ENCODE measurements at places on chromosomes 7 and 10. TPM values are rescaled to one million over a fixed set of nuclear protein-coding genes. Genes with fewer than 3 reads are reported as not detected.

The ASB10 gene
- not detected for total RNA-seq

The SUGCT gene
- total RNA-seq: 3.4 TPM

The MDFIC gene
- 12.0 TPM for total RNA-seq

The LEP gene
- total RNA-seq: under 0.01 TPM

The RET gene
- 0.09 TPM for total RNA-seq

The ZNRF2 gene
- total RNA-seq: 5.5 TPM

The CAV2 gene
- total RNA-seq: 215 TPM

The NRG3 gene
- 0.19 TPM for total RNA-seq

Measured in endothelial cell of coronary artery (primary cell).